Right cardiac atrium (tissue), 5 donors: ENCODE measurements at places on chromosomes 12 and 14. TPM values are rescaled to one million over a fixed set of nuclear protein-coding genes. Genes with fewer than 3 reads are reported as not detected.

GRCh38 chr14:58942516-58942915, 246.0 kb upstream of the DAAM1 start:
- no peak for DNase-seq

DNA sequence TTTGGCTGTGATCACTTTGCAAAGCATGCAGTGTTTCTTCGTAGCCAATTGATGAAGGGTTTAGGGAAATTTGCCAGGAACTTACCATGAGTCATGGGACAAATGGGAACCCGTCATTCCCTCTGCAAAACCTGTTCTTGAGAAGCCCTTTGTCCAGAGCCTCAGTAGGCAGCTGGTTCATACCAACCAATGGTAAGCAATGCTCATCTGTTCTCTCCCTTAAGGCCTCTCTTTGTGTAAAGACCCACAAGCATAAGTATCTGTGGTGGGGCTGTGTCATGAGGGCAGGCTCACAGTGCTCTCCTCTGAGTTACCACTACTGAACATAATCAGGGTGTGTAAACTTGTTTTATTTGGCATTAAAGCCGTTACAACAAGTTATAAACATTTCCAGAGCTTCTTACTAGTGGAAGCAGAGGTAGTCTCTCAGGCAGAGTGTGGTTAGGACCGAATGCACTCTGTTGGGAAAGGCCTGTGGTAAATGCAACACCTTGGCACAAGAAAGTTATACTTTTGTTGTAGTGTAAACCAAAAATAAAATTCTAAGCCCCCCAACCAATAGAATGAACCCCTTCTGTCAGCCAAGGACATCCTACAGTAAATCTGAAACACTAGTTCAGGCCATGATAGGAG, 119.8 kb downstream of the SINHCAF start:
- no peak for DNase-seq

- DNase-seq, result peak; percentile 36
Measured at GRCh38 chr14:35535483-35536112, 1.6 kb downstream of the INSM2 start.

GRCh38 chr12:47023953-47024352, 55.5 kb upstream of the PCED1B start:
- DNase-seq, result no peak

DNA sequence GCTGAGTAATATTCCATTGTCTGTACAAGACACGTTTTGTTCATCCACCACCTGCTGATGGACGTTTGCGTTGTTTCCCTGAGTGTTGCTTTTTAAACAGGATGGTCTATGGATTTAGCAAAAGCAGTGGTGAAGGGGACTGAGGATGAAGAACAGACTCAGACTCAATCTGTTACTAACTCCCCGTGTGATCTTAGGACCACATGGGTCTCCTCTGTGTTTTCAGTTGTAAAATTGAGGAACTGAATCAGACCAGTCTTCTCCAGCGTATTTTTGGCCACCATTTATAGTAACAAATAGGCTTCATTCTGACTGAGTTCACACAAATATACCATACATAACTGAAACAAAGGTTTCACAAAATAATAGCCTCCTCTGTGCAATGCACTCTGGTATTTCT, 85.6 kb downstream of the FOXN3 start:
- DNase-seq, result no peak

DNA sequence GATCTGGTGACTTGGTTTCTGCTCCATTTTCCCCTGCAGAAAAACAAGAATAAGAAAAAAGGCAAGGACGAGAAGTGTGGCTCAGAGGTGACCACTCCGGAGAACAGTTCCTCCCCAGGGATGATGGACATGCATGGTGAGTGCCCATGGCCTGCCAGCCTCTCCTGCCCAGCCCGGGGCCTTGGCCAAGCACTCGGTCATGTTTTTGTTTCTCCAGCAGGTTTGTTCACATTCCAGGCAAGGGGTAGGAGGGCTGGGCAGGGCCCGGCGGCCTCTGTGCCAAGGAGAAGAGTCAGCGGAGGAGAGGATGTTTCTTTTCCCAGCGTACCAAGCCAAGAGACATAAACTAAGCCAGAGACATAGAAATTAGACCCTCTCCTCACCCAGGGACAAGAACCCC, 13.6 kb downstream of the BCL7A start:
- peak; percentile 42 for DNase-seq

GRCh38 chr14:67963960-67964812, 144.6 kb downstream of the RAD51B start:
- DNase-seq, result no peak

DNA sequence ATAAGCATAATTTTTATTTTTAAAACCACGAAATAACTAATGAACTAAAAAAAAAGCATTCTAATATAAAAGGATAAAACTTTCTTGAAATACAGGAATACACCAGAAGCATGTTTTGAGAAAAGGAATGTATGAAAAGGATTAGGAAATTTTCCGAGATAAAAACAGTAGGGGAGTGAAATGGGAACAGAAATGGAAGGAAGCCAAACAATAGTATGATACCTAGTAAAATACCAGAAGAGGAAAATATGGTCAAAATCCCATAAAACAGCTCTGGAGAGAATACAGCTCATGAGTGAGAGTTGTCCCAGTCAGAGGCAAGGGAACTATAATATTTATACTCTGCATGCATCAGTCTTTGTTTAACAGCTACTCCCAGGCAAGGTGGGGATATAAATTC, 1016.2 kb downstream of the SLC6A15 start:
- DNase-seq, result no peak

DNA sequence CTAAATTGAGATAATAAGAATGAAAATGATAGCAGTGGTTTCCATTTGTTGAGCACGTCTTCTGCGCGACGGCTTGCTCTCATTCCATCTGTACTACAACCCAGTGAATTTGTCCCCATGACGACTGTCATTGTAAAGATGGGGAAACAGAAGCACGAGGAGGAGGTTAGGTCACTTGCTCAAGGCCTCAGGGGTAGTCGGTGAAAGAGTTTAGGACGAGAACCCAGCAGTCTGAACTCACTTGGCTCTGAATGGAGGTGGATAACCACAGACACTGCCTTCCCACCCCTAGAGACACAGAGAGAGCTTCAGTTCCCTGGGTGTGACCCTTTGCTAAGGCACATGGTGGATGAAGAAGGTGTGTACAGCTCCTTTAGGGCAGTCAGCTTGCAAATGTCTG, 30.9 kb upstream of the PLEKHG3 start:
- no peak for DNase-seq

DNA sequence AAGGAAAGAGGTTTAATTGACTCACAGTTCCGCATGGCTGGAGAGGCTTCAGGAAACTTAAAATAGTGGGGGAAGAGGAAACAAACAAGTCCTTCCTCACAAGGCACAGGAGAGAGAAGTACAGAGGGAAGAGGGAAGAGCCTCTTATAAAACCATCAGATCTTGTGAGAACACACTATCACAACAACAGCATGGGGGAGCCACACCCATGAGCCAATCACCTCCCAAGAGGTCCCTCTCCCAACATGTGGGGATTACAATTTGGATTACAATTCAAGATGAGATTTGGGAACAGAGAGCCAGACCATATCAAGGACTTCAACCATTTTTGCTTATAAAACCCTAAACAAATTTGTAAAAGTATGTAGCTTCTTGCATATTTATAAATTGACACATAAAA, 45.8 kb downstream of the SLCO1C1 start:
- DNase-seq, result no peak

- DNase-seq, result no peak
Measured at GRCh38 chr12:96427269-96427729, 27.1 kb upstream of the CDK17 start.

DNA sequence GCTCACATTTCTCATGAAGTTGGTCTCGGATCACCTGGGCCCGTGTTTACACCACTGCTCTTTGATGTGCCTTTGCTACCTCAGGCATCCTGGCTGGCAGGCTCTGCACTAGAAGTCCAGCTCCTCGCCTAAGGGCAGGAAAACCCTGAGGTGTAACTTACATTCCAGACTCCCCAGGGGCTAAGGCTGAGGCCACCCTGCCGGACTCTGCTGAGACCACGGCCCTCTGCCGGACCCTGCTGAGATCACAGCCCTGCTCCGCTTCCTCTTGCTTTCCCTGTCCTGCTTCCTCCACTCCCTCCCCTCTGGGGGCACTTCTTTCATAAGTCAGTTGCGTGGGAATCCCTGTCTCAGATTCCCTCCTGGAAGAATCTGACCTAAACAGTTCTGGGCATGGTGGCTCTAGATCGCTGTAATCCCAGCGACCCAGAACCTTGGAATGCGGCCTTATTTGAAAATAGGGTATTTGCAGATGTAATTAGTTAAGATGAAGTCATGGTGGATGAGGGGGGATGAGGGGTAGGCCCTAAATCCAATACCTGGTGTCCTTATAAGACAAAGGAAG, 17.2 kb downstream of the RILPL1 start:
- no peak for DNase-seq

GRCh38 chr14:65492266-65492665, 79.7 kb downstream of the FUT8 start:
- no peak for DNase-seq

DNA sequence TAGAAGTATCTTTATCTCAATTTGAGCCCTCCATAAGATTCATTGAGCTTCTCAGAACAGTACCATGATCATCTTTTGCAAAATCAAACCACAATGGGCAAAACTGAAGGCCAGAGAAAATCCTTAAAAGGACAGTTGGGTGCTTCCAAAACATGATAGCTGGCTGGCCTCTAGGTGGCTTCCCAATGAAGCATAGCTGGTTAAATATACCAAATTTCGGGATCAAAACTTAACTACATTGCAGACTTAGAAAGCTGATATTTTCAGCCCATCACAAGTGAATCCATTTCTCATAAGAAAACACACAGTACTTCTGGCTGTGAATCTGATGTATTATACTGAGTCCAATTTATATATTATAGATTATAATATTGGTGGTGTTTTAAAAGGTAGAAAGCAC, 15.3 kb upstream of the PIK3C2G start:
- DNase-seq, result no peak

GRCh38 chr12:27635349-27635972, 60.8 kb upstream of the REP15 start:
- no peak for DNase-seq

DNA sequence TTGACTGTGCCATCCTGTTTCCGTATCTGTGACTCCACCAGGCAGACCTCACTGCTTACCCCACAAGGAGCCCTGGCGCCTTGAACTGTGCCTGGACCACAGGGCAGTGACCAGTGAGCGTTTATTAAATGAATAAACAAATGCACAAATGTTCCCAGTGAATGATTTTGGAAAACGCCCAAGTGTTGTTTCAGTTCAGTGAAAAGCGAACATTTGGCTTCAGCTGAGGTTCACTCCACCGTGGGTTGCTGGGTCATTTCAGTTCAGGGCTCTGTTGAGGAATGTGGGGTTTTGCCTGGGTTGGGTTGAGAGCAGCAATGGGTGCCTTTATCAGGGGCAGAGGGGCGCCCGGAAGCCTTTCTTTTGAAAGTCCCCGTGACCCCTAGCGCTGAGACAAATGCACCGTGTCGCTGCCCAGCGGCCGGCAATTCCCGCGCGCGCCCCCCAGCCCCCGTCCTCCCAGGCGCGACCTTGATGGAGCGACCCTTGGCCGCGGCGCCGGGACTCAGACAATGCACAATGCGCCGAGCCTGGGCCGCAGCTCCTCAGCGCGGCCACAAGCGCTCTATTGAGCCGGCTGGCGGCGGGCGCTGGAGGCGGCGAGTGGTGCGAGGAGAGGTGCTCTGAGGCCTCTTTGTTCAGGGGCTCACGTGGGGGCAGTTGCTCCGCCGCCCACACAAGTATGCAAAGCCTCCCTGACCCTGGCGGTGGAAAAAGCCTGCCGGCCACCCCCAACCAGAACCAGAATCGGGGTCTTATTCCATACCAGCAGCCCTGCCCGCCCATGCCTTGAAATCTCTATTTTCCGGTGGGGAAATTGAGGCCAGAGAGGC, 40.5 kb upstream of the CLMN start:
- peak; percentile 27 for DNase-seq

BMAL2 gene
- 0.36 TPM for polyA plus RNA-seq

ALDH2 gene
- polyA plus RNA-seq, result 284 TPM

CISTR gene
- 2.8 TPM for polyA plus RNA-seq

KHNYN gene
- 19.1 TPM for polyA plus RNA-seq
